B cell (primary cell): ENCODE measurements at places on chromosomes 4 and X. TPM values are rescaled to one million over a fixed set of nuclear protein-coding genes. Genes with fewer than 3 reads are reported as not detected.

KCNE5 gene
- polyA plus RNA-seq = 0.12 TPM in 1 of 2 replicates, not detected in the other

ETDB gene
- polyA plus RNA-seq = not detected in 2 replicates

PARM1 gene
- 5.3 and 10.4 TPM in 2 replicates for polyA plus RNA-seq

UGT2B10 gene
- not detected in 2 replicates for polyA plus RNA-seq

AFP gene
- polyA plus RNA-seq = not detected in 2 replicates

SSX2B gene
- not detected in 2 replicates for polyA plus RNA-seq

SCML2 gene
- 1.2 and 1.5 TPM in 2 replicates for polyA plus RNA-seq

PSMD10 gene
- polyA plus RNA-seq = 9.6 and 16.3 TPM in 2 replicates

TEX13C gene
- polyA plus RNA-seq = not detected in 2 replicates

BEX5 gene
- polyA plus RNA-seq = 1.2 and 3.9 TPM in 2 replicates

DUSP21 gene
- polyA plus RNA-seq = not detected in 2 replicates
